NCI-H82 (cell line): ENCODE measurements at places on chromosomes 11 and 22.
A peak's percentile ranks its signal among the peaks of the same experiment; 100 is the strongest.

- DNase-seq, result peak; percentile 7
Observed at GRCh38 chr22:25067851-25068421, 115.4 kb downstream of the KIAA1671 start.

DNA sequence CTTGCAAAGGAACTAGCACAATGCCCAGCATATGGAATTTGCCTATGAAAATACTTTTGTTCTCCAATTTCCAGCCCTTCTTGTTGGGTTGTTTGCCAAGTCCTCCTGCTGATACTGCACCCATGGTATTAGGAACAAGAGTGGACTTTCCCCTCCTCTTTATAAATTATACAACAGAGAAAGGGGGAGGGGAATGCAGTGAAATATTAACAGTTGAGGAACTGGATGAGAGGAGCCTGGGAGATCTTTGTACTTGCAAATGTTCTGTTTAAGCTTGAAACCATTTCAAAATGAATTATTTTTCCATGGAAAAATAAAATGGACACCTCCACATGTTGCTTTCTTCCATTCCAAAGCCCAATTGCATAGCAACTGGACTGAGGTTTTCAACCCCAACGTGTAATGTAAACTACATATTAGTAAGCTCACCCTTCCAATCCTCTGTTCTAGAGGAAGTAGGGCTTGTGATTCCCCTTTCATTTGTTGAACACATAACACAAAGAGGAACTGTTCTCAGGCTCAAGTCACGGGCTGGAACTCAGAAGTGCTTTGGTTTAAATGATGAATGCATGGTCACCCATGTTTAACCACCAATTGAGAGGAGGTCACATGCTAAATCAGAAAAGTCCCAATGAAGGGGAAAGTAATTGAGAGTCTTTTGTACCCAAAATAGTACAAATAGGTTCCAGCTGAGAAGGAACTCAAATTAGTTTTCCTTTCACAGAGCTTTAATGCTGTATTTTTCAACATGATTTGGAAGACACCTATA is 66.2 kb upstream of the ZC3H12C start:
- no peak for DNase-seq

DNA sequence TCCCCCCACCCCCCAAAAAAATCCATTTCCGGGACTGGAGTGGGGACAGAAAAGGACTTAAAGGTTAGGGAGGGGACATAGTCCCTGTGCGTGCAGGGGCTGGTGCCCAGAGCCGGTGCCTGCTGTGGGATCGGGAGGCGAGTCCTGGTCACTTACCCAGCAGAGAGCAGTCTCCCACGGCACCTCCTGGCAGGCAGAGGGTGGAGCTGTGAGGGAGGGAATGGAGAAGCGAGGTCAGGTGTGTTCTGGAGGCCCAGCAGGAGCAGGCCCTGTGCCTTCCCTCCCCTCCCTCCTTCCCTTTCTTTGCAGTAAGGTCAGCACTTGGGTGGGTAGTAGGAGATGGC is 28.4 kb downstream of the SHANK3 start:
- DNase-seq, result no peak

DNA sequence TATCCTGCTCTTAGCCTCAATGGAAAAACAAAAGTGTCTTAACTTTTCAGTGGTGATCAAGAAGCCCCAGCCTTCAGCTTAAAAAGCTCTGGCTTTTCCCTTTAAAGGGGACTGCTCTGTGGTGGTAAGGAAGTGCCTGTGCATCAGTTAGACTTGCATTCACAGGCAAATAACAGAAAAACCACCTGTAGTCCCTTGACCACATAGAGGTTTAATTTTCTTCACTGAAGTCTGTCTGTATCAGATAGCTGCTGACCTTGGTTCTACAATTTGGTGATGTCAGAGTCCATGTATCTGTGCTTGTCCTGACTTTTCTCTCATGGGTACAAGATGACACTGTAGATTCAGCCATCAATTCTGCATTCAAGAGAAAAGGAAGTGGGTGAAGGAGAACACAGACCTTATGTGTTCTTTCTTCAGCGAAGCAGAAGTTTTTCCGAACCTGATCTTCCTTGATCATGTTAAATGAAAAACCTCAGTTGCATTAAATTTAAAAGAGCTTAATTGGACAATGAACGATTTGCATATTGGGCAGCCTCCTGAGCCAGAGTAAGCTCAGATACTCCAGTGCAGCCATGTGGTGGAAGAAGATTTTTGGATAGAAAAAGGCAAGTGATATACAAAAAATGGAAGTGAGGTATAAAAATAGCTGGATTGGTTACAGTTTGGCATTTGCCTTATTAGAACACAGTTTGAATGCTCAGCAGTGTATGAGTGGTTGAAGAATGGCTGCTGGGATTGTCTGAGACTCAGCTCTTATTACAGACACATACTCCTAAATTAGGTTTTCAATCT is 43.2 kb upstream of the RDX start:
- DNase-seq, result no peak

DNA sequence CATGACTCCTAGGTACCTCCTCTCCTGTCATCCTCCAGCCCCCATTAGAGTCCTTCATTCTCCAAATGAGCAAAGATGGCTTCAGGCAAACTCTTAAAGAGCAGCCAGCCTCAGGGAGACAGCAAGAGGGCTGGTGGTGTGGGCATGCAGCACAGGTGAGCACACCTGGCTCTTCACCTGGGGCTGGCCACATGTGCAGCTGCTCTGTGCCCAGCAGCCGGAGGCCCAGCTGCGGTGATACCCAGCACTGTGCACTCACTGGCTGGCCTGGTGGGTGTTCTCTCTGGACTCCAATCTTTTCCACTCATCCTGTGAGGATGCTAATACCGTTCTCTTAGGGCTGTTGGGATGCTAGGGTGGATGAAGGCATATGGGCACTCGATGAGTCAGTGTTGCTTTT is 106.1 kb upstream of the PARVA start:
- DNase-seq, result no peak

DNA sequence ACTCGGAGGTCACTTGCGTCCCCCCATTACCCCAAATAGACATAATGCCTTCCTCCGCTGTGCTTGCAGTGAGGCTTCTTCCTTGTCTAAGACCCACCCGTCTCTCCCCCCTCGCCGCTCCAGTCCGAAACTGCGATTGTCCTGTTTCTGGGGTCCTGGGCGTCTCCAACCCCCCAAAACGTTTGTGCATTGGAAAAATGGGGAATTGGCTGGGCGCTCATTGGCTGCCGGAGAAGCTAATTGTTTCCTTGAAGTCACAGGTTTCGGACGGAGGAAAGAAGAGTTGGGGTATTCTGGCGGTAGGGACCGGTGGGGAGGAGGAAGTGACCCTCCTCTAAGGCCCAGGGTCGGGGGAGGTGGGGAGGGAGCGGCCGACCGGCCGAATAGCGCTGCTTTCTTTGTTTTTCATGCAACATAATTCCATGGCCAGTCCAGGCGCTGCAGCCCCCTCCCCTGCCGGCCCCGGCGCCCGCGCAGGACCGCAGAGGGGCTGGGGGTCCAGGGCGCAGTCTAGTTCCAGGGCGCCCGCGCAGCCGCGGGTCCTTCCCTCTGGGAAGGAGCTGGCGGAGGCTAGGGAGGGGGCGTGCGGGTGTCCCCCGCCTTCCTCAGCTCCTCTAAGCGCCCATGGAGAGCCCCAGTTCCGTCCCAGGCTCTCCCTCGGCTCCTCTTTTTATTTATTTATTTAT is 12.7 kb upstream of the CPT1A start:
- no peak for DNase-seq

GRCh38 chr11:29913352-29913751 is 103.5 kb downstream of the KCNA4 start:
- no peak for DNase-seq

- DNase-seq, result no peak
Observed at GRCh38 chr11:107619926-107620325, 29.0 kb downstream of the ELMOD1 start.

- no peak for DNase-seq
Observed at GRCh38 chr11:69592986-69593650, 47.8 kb upstream of the CCND1 start.

- no peak for DNase-seq
Observed at GRCh38 chr11:73653996-73654395, 7.6 kb downstream of the PLEKHB1 start.

DNA sequence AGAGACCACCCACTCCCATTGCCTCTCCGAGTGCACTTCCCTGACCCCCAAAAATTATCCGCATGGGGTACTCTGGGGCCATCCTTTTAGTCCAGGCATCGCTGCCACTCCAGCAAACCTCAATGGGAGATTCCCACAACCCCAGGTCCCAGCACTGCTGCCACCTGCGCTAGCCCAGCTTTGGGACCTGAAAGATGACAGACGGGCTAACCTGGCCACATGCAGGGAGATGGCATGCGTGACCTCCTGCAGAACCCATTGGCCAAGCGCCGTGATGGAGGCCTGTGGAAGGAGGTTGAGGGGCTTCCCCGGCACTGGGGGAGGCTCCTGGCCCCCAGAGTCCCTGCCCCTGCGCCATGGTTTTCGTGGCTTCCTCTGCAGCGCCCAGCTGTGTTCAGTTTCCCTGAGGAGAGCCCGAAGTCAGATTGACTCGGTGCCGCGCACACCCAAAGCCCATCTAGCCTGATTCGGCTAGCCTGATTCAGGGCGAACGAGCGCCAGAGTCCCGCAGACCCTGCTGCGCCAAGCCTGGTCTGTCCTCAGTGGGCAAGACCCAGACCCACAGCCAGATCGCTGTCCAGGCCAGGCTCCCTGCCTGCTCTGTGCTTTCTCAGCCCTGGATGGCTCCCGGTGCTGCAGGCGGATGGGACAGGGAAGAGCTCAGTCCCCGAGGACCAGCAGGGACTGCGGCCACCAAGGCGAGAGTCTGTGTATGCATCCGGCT is 751 bp upstream of the WNT7B start:
- DNase-seq, result peak; percentile 10

DNA sequence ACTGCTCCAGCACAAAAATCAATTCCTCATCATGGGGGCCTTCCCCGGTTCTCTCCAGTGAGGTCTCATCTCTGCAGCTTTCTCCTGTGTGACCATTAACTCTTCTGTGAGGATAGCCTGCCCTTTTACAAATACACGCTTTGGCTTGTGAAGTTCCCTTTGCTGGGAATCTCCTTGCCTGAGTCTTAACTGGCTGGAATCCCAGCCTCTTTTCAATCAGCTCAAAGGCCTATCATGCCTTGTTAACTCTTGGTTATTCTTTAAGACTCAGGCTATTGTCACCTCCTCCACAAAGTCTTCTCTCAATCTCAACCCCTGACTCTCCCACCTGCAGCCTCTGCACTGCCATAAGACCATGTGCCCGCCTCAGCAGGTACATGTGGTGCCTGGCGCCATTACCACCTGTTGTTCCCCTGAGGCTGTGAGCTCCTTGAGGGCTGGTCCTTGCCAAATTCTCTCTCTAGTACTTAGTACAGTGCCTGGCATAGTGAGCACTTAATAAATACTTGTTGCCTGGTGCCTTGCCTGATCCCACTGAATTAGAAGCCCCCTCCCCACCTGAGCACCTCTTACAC is 128.2 kb downstream of the ST3GAL4 start:
- no peak for DNase-seq

DNA sequence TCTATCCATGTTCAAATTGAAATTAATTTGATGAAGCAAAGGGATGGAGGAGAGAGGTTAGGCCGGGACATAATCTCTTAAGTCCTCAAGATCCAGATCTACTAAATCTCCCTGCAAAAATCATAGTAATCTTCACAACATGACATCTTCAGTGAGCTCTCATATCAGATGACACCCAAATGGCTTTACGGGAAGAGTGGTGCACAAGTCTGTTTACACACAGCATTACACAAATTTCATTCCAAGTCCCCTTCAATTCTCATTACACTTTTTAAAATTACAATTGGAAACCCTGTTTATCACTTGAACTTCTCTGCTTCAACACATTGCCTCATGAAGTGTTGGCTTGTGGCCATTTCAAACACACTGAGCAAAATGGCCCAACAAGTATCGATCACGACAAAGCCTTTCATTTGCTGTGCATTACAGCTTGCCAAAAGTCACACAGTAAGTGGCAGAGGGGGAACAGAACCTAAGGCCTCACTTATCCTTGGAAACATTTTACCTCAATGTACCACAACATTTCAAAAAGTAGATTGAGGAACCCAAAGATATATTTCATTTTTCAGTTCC is 17.9 kb upstream of the TPH1 start:
- DNase-seq, result peak; percentile 95

DNA sequence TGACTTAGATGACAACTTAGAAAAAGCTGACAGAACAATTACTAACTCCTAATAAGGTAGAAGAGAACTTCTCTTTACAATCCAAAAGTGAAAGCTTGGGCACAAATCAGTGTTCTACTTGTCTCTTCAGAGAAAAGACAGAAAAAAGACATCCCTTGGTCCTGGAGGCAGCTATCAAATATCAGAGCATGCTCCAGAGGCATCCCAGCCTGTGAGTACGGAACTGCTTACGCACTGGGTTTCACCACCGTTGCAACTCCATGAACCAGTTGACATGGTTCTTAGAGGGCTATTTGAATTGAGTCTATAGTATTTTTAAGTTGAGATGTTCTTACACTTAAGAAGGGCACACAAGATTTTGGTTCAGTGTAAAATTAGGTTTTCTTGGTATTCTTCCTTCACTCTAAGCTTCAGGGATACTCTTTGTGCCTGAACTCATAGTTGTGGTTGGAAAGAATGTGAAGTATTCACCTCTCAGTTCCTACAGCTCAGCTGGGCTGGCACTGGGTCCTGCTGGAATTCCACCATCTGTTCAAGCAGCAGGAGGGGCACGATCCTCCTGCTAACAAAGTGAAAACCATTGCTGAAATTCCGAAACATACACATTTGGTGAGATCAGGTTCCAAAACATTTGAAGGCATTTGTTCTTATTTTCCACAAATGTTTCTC is 6.3 kb downstream of the AKIP1 start:
- DNase-seq, result no peak

GRCh38 chr22:34414467-34415440 is 494.5 kb upstream of the LARGE1 start:
- DNase-seq, result peak; percentile 84

GRCh38 chr11:90661233-90661632 is 438.4 kb upstream of the CHORDC1 start:
- no peak for DNase-seq

DNA sequence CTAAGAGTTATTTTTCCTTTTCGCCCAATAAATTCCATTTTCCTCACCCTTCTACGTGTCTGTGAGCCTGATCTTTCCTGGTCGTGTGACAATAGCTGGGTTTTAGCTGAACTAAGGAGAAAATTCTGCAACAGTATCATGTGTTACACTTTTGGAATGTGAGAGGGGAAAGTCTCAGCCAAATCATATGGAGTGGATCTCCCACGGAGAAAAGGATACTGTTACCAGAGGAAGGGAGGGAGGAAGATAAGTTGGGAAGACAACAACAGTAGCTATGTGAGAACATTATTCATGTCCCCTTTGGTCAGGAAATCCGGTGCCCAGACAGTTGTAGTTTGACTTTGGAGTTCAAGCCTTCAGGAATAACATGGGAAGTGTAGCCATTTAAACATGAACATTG is 584.0 kb upstream of the RAG2 start:
- no peak for DNase-seq

DNA sequence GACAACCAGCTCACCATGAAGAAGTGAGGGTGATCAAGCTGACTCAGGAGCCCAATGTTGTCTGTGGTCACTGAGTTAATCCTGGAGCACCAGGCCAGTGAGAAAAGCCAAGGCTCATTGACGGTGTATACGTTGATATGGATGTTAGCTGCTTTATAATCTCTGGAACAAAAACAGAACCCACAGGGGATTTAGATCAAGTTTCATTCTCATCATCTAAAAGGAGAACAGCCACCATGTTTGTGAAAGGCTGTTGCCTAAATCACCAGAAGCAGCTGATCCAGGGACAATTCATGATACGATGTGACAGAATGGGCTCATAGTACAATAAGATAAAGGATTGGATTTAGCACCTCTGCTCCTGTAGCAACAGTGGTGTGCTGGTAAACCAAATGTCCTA is 68.5 kb downstream of the GDPD4 start:
- peak; percentile 31 for DNase-seq
